ENCODE measurements at places on chromosomes 11 and 22.

DNA sequence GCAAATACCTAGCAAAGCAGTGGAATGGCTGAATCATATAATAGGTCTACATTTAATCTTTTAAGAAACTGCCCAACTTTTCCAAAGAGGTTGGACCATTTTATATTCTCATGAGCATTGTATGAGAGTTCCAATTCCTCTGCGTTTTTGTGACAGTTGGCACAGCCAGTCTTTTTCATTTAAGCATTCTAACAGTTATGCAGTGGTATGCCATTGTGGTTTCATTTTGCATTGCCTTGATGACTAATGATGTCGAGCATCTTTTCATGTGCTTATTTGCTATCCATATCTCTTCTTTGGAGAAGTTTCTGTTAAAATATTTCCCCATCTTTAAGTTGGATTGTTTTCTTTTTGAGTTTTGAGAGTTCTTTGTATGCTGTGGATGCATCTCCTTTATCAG lies 38.7 kb downstream of the EIF3F start:
- no peak for DNase-seq

GRCh38 chr11:76636826-76637460 lies 33.6 kb downstream of the LRRC32 start:
- no peak for DNase-seq

DNA sequence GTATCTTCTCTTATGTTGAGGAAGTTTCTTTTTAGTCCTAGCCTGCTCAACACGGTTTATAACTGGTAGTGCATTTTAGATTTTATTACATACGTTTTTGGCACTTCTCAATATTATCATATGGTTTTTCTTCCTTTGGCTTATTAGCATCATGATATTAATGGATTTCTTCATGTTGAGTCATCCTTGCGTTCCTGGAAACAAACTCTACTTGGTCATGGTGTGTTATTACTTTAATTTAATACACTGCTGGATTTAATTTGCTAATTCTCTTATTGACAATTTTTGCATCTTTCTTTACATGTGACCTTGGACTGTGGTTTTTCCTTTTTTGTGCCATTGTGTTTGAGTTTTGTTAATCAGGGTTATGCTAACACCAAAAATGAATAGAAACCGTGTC lies 20.5 kb downstream of the IGF2 start:
- DNase-seq: no peak

DNA sequence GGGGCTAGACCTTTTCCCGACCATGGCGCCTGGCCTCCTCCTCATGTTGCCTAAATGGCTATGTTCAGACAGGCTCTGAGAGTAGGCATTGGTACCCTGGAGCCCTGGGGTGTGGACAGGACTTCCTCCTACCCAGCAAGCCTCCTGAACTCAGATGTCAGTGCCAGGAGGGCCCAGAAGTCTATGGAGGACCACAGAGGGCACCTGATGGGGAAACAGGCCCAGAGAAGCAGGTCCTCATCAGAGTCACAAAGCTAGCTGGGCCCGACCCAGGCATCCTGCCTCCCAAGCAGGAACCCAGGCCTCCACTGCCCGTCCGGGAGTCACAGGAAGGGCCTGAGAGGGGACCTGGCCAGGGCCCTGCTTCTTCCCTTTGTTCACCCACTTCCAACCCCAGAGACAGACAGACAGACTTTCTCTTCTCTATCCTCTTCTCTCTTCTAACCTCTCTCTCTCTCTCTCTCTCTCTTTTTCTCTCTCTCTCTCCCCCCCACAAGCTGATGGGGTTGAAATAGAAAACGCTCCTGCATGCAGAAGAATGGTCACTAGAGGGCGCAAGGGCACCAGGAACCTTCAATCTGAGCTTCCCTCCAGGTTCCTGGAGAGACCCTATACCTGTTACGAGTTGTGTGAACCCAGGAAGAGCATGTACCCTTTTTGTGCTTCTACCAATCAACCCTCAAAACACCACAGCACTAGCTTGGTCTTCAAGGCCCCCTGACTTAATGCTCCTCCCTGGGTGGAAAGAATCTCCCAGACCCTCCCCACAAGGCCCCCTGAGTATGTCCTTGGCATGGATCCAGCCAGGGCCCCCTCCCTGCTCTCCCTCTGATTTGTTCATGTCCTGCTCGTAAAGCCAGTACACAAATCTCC lies 27.1 kb downstream of the ARAP1 start:
- peak; percentile 50 for DNase-seq

- DNase-seq: no peak
Observed at GRCh38 chr11:25710975-25711374, 621.0 kb upstream of the ANO3 start.

- DNase-seq: no peak
Observed at GRCh38 chr22:24026733-24027132, 15.6 kb downstream of the CABIN1 start.

- no peak for DNase-seq
Observed at GRCh38 chr11:111766834-111767142, 599 bp upstream of the PPP2R1B start.

- DNase-seq: no peak
Observed at GRCh38 chr11:18468961-18469360, 13.3 kb downstream of the LDHAL6A start.

Measured in T-helper 17 cell (primary cell).